ENCODE measurements at places on chromosomes 5 and 9. TPM values are rescaled to one million over a fixed set of nuclear protein-coding genes. Genes with fewer than 3 reads are reported as not detected.

DNA sequence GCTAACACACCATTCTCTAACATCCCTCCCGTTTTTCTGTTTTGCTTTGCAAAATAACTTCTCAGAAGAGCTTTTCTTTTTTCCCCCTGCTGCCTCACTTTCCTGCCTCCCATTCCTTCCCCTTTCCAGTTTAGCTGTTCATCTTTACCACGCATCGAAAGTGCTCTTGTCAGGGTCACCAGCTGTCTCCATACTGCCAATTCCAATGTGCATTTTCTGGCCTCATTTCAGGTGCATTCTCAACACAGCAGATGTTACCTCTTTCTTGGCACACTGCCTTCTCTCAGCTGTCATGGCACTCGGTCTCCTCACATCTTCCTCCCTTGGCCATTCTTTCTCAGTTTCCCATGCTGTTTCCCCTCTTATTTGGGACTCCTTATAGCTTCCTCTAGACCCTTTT, 9.5 kb downstream of the ARSK start:
- no peak overlapping the region for H3K4me3 ChIP-seq
- no peaks in the 10 kb centered on the region for H3K27me3 ChIP-seq

The PCDHGA12 gene
- polyA plus RNA-seq, result not detected

- no peak for DNase-seq
- H3K4me3 ChIP-seq, result peak overlapping the region; percentile 24
- H3K27me3 ChIP-seq, result no peaks in the 10 kb centered on the region
Observed at GRCh38 chr5:175649967-175650366, 7.9 kb upstream of the HRH2 start.

The SHC3 gene
- not detected for polyA plus RNA-seq

- H3K4me3 ChIP-seq, result no peak overlapping the region
- H3K36me3 ChIP-seq, result no peaks in the 10 kb centered on the region
- H3K27me3 ChIP-seq, result no peaks in the 10 kb centered on the region
- H3K27ac ChIP-seq, result no peak overlapping the region
- no peak for DNase-seq
Observed at GRCh38 chr9:98135938-98136337, 16.9 kb upstream of the TRIM14 start.

The LRRC70 gene
- polyA plus RNA-seq, result 2.0 TPM
